Astrocyte of the hippocampus (primary cell): ENCODE measurements at places on chromosomes 2 and 18.
A peak's percentile ranks its signal among the peaks of the same experiment; 100 is the strongest.

- no peak for DNase-seq
These were observed 30.6 kb upstream of the SPP2 start for GRCh38 chr2:234019896-234020295.

GRCh38 chr2:12787891-12788801 lies 71.4 kb downstream of the TRIB2 start:
- peak; percentile 75 for DNase-seq

DNA sequence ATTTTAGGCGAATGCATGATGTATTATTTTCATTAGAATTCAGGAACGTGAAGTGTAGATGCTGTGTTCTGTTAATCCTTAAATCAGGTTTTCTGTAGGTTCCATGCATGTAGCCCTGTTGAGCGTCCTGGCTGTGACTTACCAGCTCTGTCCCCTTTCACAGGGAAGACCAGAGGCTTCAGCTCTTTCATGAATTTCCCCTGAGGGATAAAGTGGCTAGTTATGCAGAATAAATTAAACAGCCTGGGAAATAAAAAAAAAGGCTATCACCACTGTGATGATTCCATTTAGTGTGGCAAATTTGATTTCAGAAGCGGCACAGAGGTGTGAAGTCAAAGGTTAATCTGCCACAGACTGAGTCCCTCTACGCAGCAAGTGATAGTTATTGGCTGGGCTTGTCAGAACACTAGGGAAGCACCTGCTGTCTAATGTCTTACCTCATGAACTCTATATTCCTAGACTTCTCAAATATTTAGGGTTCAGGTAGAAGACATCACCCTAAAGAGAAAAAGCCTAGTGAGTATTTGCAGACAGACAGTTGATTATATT lies 61.6 kb upstream of the LINC00305 start:
- DNase-seq, result no peak

DNA sequence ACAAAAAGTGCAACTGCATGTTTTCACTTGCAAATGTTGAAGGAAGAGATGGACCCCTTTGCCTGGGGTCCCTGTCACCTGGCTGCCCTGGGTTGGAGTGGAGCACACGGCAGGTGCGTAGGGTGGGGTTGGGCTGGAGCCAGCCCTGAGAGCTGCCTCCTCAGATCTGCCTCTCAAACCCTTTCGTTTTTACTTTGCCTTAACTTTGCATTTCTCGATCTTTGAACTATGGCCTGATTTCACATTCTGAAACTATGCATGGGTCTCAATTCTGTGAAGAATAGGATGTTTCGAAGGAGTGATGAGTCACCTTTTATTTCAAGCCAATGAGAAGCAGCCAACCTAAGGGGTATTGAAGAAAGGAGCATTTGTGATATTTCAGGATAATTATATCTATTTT lies 132.8 kb downstream of the ACOXL start:
- DNase-seq, result no peak
